ENCODE measurements at places on chromosomes 4 and X.

- H3K4me1 ChIP-seq: peaks cover 12% of the 10 kb centered on the region
- H3K4me3 ChIP-seq: no peak overlapping the region
- peaks cover 18% of the 10 kb centered on the region for H3K27me3 ChIP-seq
- H3K36me3 ChIP-seq: no peaks in the 10 kb centered on the region
Observed at GRCh38 chr4:140080883-140081282, 73.1 kb downstream of the MAML3 start.

DNA sequence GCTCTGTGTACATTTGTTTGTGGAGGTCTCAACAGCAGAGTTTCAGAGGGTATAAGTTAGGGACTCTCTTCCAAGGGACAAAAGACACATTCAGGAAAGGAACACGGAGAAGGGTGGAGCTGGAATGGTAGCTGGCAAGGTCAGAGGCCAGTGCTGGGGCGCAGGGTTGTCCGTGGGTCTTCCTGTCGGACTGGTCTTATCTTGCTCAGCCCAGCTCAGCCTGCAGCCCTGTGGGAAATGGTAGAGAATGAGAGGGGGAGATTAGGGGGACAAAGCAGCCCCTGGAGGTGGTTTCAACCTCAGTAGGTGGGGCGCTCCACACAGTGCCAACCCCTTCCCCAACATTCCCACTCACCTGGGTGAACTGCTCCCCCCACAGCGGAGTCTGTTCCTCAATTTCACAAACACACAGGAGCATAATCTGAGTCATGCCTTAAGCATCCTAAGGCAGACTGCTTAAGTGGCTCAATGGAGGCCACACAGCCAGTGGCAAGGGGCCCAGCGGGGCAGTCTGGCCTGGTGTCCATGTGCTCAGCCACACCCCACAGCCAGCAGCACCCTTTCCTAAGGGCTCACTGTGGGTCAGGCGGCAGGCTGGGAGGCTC is 6.9 kb upstream of the HDAC6 start:
- no peak overlapping the region for H3K4me3 ChIP-seq
- H3K27me3 ChIP-seq: no peaks in the 10 kb centered on the region
- H3K27ac ChIP-seq: no peak overlapping the region
- H3K36me3 ChIP-seq: no peaks in the 10 kb centered on the region

- peak; percentile 24 for DNase-seq
- H3K27me3 ChIP-seq: no peaks in the 10 kb centered on the region
- H3K4me3 ChIP-seq: no peak overlapping the region
- H3K36me3 ChIP-seq: no peaks in the 10 kb centered on the region
- no peak overlapping the region for H3K27ac ChIP-seq
Observed at GRCh38 chrX:147803948-147804347, 107.8 kb upstream of the FMR1 start.

DNA sequence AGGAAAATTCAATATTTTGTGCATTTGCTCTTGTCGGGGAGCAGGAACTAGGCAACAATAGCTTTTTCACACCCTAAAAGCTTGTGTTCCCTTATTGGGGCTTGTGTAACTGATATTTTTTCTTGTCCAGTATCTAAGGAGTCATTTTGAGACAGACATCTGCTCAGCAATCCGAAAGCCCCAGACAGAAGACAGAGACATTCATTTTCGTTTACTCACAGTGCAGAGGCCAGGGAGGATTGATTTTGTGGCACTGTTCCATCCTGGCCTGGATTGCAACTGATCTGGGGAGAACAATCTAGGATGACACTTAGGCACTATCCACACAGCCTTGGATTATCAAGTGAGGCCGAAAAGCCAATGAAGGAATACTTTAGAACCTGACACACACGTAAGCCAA is 27.4 kb upstream of the PLAC1 start:
- H3K27me3 ChIP-seq: no peaks in the 10 kb centered on the region
- no peaks in the 10 kb centered on the region for H3K4me1 ChIP-seq
- H3K36me3 ChIP-seq: no peaks in the 10 kb centered on the region
- DNase-seq: no peak

DNA sequence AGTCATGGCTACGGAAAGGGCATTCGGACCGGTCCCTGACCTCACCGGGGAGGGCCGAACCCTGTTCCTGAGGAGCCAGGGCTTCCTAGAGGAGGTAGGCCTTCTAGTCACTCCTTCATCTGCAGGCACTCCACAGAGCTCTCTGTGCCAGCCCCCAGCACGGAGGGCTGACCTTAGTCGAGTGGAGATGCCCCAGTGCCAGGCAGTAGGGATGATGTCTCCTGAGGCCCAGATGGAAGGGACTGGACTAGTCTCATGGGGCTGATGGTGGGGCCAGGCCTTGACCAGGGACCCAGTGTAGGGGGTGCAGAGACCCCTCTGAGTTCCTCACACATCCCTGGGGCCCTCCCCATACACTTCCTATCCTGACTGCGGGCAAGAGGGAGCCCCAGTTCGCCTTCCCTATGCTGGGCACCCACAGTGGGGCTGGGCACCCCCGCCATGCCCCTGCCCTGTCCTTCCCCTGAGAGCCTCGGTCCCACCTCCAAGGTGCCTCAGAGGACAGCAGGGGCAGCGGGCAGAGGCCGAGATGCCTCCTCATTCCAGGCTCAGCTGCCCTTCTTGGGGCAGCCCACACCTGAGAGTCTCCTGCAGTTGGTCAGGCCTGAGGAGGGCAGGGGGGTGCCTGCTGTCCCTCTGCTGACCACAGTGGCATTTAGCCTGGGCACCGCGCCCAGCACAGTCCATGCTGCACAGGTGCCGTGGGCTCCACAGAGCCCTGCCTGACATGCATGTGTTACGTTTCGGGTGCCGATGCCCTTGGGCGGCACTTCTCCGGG is 1.4 kb upstream of the MSANTD1 start:
- no peaks in the 10 kb centered on the region for H3K27me3 ChIP-seq
- DNase-seq: no peak
- no peak overlapping the region for H3K4me3 ChIP-seq
- H3K4me1 ChIP-seq: peaks cover 31% of the 10 kb centered on the region

DNA sequence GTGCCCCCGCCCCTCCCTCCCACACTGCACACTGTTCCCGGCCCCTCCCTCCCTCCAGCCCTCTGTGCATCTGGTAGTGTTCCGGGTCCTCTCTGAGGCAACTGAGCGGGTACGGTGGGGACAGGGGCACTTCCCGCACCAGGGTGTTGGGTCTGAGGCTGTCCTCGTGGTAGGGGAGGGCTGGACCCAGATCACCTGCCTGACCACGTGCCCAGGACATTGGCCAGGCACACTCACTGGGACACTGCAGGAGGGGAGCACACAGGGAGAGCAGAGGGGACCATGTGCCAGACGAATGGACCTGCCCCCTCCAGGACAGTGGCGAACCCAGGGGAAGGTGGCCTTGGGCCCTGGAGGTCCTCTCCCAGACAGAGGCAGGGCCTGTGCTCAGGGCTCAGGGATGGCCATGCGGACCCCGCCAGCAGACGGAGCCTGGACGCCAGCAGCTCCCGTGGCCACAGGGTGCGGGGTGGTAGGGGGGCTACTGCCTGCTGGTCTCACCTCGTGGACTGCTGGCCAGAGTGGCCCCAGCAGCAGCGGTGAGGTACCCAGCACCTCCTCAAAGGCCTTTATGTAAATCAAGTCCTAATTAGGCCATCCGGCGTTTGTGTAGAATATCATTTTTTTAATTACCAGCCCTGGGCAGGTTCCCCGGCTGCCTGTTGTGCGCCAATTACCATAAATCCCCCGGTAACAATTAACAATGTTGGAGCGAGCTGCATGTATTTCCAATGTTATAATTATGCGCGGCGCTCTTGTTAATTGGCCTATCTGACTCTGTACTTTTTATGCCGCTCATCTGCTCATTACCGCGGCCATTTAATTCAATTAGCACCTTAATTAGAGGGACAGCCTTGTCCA is 106.9 kb downstream of the FAM53A start:
- no peaks in the 10 kb centered on the region for H3K36me3 ChIP-seq
- DNase-seq: no peak
- H3K27ac ChIP-seq: no peak overlapping the region

DNA sequence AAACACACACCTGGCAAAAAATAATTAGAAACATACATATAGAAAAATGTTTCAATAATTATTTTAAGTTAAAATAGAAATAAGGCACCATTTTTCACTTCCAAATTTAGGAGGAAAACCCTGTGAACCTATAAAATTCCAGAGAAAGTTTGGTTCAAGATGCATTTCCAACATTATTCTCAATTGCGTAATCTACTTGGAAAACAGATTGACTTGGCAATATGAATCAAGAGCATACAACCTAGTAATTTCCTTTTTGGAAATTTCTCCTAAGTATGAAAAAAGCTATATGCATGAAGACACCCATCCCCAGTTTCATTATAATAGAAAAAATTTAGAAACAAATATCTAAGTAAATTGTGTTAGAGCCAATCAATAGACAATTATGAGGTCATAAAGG is 242.9 kb downstream of the IQCM start:
- no peaks in the 10 kb centered on the region for H3K36me3 ChIP-seq
- no peaks in the 10 kb centered on the region for H3K4me1 ChIP-seq
- no peak for DNase-seq

DNA sequence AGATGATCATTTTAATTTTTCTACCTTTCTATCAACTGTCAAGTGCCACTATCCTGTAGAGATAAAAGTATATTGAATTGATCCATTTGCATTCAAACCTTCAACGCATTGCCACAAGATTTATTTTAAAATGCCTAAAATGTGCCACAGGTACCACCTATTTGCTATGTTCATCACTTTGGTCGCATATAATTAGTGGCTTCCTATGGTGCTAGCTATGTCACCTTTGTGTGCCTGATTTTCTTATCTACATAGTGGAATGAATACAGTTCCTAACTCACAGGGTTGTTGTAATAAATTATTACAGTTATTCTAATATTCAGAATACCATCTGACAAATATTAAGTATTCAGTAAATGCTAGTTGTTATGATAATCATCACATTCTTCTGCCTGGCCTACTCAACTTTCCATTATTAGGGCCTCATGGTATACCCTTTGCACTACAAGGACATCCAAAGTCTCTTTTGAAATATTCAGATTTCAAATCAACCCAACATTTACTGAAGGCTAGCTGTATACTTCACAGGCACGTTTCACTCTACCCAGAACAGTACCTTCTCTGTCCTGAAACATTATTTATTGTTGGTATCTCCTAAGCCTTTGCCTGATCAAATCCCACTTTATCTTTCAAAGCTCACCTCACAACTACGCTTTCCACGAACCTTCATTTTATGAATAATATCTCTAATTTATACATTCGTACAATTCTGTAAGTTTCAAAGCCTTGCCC is 62.4 kb downstream of the ANXA10 start:
- H3K27ac ChIP-seq: no peak overlapping the region
- no peaks in the 10 kb centered on the region for H3K4me1 ChIP-seq
- H3K27me3 ChIP-seq: no peaks in the 10 kb centered on the region
- DNase-seq: no peak

- H3K4me1 ChIP-seq: no peaks in the 10 kb centered on the region
- no peak overlapping the region for H3K27ac ChIP-seq
- H3K4me3 ChIP-seq: no peak overlapping the region
- DNase-seq: no peak
- H3K36me3 ChIP-seq: no peaks in the 10 kb centered on the region
Observed at GRCh38 chr4:161767116-161767515, 396.7 kb downstream of the FSTL5 start.

- no peaks in the 10 kb centered on the region for H3K36me3 ChIP-seq
- no peak for DNase-seq
- H3K4me3 ChIP-seq: no peak overlapping the region
Observed at GRCh38 chr4:3783693-3784306, 17.6 kb downstream of the ADRA2C start.

GRCh38 chrX:104098919-104099318 is 13.4 kb upstream of the ZCCHC18 start:
- no peak overlapping the region for H3K27ac ChIP-seq
- no peak for DNase-seq
- H3K4me3 ChIP-seq: no peak overlapping the region
- no peaks in the 10 kb centered on the region for H3K27me3 ChIP-seq
- H3K4me1 ChIP-seq: no peaks in the 10 kb centered on the region

DNA sequence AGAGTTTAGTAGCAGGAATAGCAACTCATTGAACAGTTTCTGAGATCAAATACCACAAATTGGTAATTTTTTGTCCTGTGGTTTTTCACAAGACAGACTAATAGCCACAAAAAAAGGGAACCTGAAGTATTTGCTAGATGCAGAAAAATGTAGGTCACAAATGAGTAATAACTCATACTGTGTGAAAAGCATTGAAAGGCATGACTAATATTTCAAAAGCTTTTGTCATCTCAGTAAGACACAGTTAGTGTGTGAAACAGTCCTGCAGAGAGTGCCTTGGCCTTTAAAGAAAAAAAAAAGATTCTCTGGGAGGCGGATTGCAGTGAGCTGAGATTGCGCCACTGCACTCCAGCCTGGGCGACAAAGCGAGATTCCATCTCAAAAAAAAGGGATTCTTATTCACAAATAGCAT is 31.4 kb upstream of the SLC25A31 start:
- no peaks in the 10 kb centered on the region for H3K4me1 ChIP-seq
- H3K27ac ChIP-seq: no peak overlapping the region
- no peak overlapping the region for H3K4me3 ChIP-seq
- DNase-seq: no peak
- H3K27me3 ChIP-seq: no peaks in the 10 kb centered on the region
- no peaks in the 10 kb centered on the region for H3K36me3 ChIP-seq

GRCh38 chr4:72567821-72568675 is 973 bp downstream of the ADAMTS3 start:
- peak; percentile 3 for DNase-seq
- peak overlapping the region; percentile 15 for H3K4me3 ChIP-seq
- H3K4me1 ChIP-seq: peaks cover 16% of the 10 kb centered on the region
- no peak overlapping the region for H3K27ac ChIP-seq
- H3K27me3 ChIP-seq: peaks cover 5% of the 10 kb centered on the region
- no peaks in the 10 kb centered on the region for H3K36me3 ChIP-seq

DNA sequence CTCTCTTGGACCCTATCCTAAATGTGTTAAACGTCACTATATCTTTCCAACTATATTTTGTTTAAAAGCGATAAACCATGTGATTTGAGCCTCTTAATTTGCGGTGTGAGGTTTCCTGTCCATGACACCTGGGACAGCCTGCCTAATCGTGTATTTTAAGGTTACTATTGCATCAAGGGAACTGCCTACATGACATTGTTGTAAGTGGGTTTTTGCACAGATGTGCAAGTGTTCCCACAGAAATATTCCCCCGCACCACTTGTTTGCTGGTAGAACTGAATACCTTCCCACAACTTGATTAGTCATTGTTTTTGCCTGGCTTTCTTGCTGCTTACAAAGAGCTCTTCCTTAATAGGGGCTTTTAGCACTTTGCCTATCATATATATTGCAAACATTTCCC is 5.1 kb upstream of the FAM184B start:
- H3K36me3 ChIP-seq: no peaks in the 10 kb centered on the region
- DNase-seq: no peak
- H3K4me3 ChIP-seq: no peak overlapping the region
- no peak overlapping the region for H3K27ac ChIP-seq
- H3K27me3 ChIP-seq: no peaks in the 10 kb centered on the region

- H3K27me3 ChIP-seq: no peaks in the 10 kb centered on the region
- no peak overlapping the region for H3K27ac ChIP-seq
- no peak overlapping the region for H3K4me3 ChIP-seq
- H3K4me1 ChIP-seq: no peaks in the 10 kb centered on the region
- no peak for DNase-seq
Observed at GRCh38 chr4:147408189-147408588, 72.7 kb upstream of the EDNRA start.
